ENCODE measurements at places on chromosomes 7 and 10.

DNA sequence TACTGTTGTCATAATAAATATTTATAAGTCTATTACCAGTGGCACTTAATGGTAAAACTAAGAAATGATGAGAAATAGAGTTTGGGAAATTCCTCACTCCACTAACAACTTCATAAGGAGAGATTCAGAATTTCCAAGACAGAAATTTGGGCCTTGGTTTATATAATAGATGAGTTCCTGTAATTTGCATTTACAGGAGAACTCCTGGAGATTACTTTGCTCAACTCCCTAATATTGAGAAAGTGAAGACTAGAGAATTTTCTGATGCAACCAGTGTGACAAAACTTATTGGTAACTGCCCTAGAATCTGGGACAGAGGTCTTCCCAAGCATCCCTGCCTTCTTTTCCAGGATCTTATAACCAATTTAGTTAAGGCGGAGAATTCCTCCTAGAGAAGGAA lies 49.1 kb upstream of the GSAP start:
- DNase-seq = no peak

DNA sequence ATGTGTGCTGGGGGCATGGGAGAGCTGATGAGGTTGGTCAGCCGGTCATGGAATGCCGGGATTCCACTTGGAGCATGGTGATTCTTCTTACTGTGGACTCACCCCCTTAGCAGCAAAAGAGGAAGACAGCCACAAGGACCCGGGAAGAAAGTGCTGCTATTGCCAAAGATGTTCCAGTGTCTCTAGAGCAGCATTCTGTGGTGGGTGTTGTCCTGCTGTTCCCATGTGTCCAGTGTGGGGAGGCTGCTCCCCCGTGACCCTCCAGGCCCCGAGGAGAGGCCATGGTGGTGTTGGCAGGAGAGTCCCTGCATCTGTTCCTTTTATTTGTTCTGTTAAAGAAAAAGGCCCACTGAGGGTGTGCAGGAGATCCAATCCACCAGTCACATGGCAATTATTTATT lies 499.4 kb downstream of the RPS24 start:
- no peak for DNase-seq

GRCh38 chr7:12211711-12212485 lies 804 bp downstream of the TMEM106B start:
- peak; percentile 4 for DNase-seq

- DNase-seq = no peak
These were observed 390.9 kb downstream of the GATA3 start for GRCh38 chr10:8445353-8445752.

- no peak for DNase-seq
These were observed 95.0 kb upstream of the AGBL3 start for GRCh38 chr7:134891262-134891695.

DNA sequence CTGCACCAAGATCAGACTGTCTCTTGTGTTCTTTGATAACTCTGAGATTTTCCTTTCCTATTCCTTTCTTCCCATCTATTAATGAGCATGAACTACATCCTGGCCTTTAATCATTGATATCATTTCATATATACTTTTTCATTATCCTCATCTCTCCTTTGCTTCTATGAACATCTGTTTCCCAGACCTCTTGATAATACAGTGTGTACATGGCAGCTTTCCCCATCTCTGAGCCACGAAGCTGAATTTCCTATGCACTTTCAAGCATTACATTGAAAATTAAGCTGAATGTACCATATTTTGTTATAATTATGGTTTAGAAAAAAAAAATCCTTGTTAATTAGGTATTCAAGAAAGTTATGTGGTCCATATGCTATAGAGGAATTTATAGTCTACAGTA lies 60.9 kb upstream of the CREB5 start:
- DNase-seq = no peak

- no peak for DNase-seq
These were observed 8.8 kb downstream of the MAFK start for GRCh38 chr7:1539181-1539881.
